ENCODE measurements at places on chromosomes 12 and 14. TPM values are rescaled to one million over a fixed set of nuclear protein-coding genes. Genes with fewer than 3 reads are reported as not detected.

- no peak for DNase-seq
These were observed 892 bp downstream of the TCHP start for GRCh38 chr12:109900752-109901580.

- DNase-seq: no peak
These were observed 8.1 kb downstream of the OAS3 start for GRCh38 chr12:112946236-112947000.

The CACNA1C gene
- 5.4 TPM for polyA plus RNA-seq

The CLEC9A gene
- polyA plus RNA-seq: not detected

DNA sequence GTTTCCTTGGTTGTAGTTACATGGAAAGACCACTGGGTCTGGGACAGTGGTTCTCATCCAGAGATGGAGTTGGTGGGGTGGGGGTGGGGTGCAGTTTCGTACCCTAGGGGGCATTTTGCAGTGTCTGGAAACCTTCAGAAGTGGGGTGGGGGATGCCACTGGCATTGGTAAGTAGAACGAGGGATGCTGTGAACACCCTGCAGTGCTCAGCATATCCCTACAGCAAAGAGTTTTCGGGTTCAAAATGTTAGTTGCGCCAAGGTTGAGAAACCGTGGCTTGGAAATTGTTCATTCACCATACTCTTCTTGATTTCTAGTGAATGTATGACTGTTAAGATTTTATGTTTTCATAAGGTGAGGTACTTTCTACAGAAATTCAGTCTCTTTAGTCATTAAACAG lies 28.7 kb downstream of the TRAF3 start:
- no peak for DNase-seq

Measured in fibroblast of lung (primary cell).